ENCODE measurements at places on chromosomes 3 and 15.

GRCh38 chr15:73153024-73153423 is 100.8 kb downstream of the NEO1 start:
- DNase-seq: no peak

DNA sequence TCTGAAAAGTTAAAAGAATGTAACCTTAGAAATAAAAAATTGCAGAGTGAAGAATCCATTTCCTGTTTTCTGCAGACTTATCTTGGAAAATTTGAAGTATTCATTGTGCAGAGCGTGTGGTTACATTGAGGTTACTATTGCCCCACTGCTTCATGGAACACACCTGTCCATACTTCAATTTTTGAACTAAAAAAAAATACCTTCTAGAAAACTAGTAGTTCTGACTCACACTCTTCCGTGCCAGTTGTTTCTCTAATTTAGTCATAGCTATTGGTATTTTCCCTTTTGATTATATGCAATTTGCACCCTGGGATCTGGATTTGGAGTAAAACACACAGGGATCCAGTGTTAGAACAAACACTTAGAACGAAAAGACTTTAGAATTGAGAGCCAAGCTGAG is 111.8 kb upstream of the LYSMD4 start:
- no peak for DNase-seq

- DNase-seq: no peak
Measured at GRCh38 chr15:78182336-78182700, 33.2 kb downstream of the IDH3A start.

GRCh38 chr15:73515527-73515926 is 72.6 kb downstream of the REC114 start:
- no peak for DNase-seq

- DNase-seq: no peak
Measured at GRCh38 chr3:99951701-99952100, 134.0 kb downstream of the CMSS1 start.

DNA sequence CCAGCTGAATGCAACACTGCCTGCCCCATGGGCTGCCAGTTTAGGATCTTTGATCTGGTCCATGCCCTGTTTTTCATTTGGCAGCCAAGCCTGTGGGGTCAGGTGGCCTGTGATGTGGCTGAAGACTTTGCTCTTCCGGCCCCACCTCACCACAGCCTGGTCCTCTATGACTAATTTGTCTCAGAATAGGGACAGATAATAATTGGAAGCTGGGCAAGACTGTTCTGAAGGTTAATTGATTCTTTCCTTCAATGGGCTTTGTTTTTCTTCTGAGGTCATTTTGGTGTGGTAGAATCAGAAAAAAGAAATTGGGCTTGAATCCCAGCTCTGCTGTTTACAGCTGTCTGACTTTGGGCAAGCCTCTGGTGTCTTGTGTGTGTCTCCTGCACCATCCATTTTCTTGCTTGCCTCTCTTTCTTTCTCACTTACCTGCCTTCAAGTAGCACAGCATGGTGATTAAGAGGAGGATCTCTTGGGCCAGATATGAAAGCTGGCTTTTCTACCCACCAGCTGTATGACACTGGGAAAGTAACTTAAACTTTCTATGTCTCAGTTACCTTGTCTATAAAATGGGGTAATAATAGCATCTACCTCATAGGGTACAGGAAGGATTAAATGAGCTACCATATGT is 24.2 kb downstream of the ABHD2 start:
- no peak for DNase-seq

GRCh38 chr3:59688636-59689035 is 638.8 kb upstream of the CFAP20DC start:
- no peak for DNase-seq

- DNase-seq: no peak
Measured at GRCh38 chr3:100825574-100825973, 116.3 kb downstream of the TFG start.

DNA sequence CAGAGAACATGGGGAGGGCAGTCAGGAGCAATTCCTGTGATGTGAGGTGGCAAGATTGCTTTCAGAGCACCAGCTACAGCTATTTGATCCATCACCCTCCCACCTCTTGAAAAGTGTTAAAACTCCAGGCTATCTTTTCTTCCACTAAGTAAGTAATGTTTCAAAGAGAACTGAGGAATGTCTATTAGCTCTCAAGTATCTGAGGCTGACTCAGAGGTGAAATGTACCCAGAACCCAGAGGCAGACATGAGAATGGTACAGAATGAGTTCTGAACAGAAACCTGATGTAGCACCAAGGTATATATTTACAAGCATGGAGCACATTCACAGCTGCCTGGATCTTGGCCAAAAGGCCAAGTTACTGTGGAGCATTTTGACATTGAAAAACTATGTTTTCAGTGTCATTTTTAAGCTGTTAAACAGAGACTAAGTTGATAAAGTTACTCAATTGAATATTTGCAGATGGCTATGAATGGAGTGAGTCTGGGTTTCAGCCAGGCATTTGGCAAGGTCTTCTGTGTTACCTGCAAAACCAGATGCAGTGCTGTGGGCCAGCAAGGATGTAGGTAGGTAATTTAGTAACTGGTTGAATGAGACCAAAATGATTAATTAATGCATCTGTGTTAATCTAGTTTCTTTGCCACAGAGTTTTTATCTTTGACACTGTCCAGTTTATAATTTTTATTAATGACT is 227.7 kb upstream of the CD96 start:
- no peak for DNase-seq

GRCh38 chr15:63669074-63669473 is 71.9 kb downstream of the FBXL22 start:
- no peak for DNase-seq

- no peak for DNase-seq
Measured at GRCh38 chr15:92050220-92050898, 196.9 kb downstream of the SLCO3A1 start.

- no peak for DNase-seq
Measured at GRCh38 chr3:177676148-177676547, 478.9 kb upstream of the TBL1XR1 start.

DNA sequence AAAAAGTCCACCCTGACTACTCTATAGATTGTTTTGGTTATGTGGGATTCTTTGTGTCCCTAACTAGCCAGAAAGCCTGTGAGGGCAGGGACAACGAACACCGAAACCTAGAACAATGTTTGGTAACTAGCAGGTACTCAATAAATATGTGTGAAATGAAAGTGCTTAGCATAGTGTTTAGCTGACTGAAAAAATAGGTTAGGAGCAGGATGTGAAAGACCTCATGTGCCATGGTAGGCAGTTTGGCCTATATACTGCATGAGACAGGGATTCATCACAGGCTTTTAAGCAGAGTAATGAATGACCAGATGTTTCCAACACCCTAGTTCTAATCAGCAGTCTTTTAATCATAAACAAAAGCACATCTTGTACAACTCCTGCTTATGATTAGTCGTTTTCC is 64.2 kb downstream of the MYO5A start:
- no peak for DNase-seq

DNA sequence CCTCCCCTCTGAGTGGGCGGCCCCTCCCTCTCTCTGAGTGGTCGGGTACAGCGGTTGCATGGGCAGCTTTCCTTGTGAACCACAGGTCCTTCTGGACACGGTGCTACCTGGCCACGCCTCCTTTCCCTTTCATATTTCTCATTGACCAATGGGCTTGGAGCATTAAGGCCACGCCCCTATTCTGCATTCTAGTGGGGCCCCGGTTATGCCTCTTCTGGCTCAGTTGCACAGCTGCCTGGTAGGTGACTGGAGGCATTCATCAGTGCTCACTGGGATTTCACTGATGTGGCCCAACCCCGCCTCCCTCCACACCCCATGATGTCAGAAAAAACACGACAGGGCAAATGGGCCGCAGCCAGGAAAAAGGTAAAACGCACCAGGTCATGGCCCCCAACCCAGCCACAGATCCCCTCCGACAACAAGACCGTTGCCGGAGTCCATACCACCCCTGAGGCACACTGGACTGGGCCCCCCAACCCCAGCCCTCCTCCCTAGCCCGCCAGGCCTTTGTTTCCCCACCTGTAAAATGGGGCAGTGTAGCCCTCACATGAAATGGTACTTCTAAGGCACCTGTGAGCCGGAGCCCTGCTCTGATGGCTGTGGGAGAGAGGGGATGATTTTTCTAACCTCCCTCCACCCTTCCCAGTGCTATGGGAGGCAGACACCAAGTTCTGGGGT is 26.3 kb downstream of the NGRN start:
- DNase-seq: no peak

GRCh38 chr3:100108464-100109079 is 5.7 kb downstream of the FILIP1L start:
- no peak for DNase-seq

DNA sequence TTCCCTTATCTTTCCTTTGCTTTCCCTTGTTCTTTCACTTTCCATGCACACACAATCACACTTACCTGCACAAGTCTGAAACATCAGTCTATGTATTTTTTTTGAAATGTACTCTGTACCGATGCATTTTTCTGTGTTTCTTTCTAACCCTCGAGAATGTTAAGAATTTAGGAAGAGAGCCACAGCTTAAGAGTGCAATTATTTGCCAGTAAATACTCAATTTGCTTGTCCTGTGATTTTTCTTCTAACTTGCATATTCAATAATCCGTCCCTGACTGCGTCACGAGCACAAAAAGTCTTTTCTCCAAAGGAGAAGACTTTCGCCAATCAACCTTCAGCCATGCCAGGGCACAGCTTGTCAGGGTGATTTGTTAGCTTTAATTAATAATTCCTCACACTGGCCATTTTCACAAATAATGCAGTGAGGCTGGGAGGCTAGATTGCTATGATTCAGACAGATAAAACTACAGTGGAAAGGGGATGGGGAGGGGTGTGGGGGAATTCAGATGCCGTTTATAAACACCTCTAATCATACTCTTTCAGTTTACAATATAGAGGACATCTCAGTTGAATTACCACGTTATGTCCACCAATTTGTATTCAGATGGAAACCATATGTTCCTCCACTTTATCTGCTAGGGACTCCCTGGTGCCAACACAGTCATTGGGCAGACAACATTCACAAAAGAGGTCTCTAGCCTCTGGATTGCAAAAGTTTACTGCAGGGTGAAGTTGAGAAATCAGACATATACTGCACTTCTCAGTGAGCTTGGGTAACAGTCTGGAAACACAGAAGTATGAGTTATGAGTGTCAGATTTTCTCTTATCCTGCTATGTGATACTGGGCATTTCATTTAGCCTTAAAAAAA is 388.0 kb downstream of the ZBTB20 start:
- no peak for DNase-seq

DNA sequence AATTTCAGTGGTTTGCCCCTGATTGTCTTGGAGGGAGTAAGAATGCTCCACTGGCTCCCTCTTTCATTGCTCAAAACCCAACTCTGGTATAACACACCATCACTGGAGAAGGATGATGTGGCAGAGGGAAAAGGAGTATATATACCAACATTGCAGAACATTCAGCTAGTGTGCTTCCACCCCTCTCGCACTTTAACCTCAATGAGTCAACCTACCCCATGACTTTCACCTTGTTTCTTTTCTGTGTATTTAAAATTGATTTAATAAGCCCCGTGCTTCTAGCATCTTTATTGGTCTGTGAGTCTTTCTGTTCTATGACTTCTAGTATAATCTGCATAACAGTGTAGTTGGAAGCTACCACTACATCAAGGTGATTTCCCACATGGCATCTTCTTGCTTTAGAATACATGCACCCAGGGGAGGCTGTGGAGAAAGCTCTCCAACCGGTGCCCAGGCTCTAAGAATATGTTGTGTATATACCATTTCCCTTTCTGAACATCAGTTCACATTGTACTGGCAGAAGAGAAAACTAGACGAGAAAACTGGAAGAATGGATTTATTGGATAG is 595.1 kb upstream of the TGFBR2 start:
- no peak for DNase-seq

DNA sequence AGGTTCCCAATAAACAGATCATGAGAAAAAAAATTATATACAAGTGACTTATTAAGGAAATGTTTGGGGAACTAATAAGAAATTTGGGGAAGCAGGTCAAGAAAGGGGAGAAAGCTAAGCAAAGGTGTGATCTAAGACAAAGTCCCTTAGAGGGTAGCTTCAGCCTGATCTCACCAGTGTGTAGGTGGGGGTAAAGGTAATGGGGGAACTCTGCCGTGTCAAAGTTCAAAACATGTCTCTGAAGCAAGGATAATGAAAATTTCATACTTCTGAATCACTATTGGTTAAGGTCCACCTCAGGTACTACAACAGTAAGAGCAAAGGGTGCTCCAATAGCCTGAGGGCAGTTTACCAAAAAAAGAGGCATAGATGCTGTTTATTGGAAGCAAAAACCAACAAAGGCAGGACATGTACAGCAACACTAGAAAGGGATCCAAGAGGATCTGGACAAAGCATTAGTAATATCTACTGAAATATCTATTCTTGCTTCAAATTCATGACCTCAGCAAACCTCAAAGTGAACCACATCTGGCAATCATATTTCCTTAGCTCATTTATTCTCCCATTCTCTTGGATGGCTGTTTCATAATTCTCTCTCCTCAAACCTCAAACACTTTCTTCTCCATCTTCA is 6.9 kb downstream of the ACAD11 start:
- no peak for DNase-seq

DNA sequence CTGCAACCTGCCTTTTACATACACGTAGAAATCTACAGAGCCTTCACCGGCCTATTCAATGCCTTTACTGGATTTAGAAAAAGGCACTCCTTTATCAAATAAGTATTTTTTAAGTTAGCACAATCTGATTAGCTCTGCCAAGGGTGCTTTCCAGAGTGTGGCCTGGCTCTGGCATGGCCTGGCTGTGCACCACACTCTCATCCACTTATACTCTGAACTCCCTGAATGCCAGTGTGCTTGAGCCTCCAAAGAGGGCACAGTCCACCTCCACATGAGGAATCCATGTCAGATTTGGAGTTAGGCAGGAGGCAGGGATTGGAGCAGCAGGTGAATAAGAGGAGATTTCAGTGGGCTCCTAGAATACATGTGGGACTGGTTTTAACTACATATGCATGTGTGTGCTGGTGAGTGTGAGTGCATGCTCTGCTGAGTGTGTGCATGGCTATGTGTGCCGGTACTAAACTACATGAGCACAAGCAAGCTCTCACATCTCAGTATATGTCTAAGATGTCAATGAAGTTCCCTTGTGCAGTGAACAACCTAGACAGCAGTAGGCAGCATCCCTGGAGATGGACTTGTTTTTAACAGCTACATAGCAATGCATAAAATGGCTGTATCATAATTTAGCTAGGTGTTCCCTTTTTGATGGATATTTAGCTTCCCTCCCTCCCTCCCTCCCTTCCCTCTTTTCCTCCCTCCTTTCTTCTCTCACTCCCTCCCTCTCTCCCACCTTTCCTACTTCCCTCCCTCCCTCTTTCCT is 17.8 kb upstream of the ZFAND6 start:
- no peak for DNase-seq

- no peak for DNase-seq
Measured at GRCh38 chr3:14378415-14378814, 24.0 kb upstream of the SLC6A6 start.

DNA sequence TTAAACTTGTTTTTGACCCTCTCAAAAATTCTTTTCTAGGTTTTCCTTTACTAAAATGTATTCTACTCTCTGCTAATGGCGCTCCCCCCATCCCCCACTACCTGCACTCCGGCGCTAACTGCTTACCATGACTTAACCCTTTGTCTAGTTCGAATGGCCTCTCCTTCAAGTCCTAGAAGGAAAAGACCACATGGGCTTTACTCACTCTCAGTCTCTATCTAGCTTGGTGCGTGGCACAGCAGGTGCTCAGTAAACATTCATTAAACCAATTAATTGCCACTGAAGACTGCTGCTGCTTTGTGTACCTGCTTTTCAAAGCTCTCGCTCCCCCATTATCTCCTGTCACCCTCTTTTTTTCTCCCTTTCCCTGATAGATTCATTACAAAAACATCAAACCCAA is 457.7 kb upstream of the THRB start:
- DNase-seq: no peak

GRCh38 chr3:18344306-18345014 is 80.7 kb downstream of the SATB1 start:
- DNase-seq: no peak

GRCh38 chr3:149179220-149179619 is 42.4 kb downstream of the CP start:
- DNase-seq: no peak

Measured in amygdala (tissue), 56 donors.